ENCODE measurements at places on chromosomes 1 and 21.

- no peak for DNase-seq
These were observed 27.8 kb downstream of the RALGPS2 start for GRCh38 chr1:178752891-178753290.

GRCh38 chr1:31345635-31346034 is 27.2 kb downstream of the FABP3 start:
- no peak for DNase-seq

DNA sequence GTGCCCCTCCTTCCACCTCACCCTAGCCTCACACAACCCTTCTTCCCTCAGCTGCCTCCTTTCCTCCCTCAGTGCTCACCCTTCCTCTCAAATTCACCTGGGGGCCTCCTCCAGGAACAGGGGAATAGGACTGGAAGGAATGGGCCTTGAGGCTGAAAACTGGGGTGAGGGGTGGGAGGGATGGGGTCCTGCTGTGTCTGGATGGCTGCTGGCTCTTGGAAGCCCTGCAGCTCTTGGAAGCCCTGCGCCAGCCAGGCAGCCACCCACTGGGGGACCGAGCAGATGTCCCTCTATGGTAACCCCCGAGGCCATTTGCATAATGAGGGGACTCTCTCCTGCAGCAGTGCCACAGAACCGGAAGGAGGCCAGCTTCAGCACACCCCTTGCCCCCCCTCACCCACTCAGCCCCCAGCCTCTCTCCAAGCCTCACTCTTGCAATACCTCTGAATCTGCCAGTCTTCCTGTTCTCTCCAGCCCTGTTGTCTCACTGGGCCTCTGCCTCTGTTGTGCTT is 85.2 kb downstream of the KIRREL1 start:
- DNase-seq: no peak

DNA sequence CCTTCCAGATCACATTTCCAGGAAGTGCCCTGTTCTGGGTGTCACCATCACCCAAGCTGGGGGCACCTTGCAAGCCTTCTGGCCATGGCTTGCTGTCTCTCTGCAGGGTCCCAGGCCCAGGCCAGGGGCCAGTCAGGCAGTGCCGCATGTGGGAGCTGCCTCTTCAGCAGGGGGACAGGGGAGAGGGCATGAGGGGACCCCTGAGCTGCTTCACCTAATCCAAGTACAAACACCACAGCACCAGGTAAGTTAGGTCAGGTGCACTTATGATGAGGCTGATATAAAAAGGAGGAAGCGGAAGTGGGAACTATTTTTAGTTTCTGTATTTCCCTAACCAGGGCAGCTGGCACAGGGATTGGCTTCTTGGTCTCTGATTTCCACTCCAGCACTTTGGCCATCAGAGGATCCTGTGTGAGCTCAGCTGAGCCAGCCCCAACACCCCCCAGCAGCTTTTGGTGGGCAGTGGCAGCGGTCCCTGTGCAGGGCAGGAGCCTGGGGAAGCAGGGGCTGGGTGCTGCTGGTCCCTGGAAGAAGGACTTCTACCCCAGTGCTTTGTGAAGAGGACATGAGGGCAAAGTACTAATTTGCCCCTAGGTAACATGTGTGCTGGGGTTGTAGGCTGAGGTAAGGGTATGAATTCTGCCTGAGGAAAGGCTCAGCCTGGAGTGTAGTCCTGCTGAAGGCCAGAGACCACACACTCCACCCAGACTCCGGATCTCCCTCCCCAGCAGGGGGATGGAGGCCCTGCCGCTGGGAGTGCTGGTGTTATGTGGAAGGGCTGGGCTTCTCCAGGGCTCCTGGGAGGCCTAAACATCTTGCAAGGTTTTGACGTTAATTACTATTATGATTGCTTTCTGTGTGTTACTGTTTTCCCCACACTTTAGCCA is 3.3 kb upstream of the PCBP3 start:
- DNase-seq: no peak

DNA sequence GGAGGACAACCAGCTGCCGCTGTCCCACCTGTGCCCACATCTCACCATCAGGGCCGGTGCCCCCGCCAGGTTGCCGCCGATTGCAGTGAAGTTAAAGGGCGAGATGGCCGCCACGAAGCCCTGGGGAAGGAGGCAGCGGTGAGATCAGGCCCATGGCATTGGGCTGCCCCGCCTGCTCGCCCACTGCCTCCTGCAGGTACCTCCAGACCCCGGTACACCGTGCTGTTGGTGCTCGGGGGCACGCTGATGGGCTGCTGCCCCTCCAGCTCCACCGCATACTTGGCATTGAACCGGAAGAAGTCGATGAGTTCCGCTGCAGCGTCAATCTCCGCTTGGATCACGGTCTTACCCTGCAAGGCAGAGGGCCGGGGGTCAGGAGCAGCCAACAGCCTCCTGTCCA is 19.3 kb downstream of the ALDH4A1 start:
- no peak for DNase-seq

DNA sequence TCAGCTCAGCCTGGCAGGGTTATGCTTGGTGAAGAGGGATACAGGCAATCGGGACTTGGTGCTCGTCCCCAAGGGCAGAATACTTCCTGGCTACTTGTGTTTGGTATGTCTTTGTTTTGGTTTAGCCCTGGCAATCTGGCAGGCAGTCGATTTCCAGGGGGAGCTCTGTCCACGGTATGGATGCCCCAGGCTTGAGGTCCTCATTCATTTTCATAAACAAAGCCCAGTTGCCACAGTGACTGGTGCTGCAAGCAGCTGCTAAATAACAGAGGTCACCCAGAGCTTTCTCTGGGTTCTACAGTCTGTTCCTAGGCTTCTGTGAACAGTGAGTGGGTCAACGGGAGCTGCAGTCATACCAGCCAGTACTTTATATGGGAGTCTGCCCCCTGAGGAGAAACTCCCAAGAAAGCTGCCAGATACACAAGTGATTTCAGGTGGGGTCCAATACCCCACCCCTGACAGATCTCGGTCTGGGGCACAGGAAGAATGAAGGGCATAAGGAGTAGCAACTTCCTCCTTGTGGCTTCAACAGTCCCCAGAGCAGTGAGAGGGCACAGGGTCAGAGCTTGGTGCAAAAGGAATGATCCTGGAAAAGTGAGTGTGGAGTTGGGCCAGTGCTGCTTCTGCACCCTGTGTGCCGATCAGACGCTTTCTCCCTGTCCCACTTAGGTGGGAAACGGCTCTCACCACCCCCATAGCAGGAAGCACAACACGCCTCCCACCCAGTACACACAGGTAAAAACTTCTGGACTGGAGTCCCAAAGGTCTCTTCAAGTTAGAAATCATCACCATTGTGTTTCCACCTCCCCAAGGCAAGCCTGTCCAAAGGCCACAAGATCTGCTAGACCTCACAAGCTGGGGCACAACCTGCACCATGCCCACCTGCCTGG is 55.5 kb downstream of the TGFBR3 start:
- DNase-seq: no peak

DNA sequence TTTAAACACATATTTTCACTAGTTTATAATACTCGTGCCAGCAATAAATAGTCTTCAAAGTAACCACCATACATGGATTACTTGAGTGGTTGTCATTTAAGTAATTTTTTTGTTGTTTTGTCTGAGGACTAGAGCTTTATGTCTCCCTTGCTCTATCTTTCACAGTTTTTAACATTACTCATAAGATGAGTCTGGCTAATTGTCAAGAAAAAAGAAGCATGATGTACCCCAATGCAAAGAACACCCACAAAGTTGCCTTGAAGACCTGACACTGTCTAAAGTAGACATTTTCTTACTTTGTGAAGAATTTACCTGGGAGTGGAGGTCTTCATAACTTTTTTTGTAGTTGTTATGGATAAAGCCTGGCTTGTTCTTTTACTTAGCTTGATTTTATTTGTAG is 210.4 kb upstream of the BRINP3 start:
- DNase-seq: no peak

DNA sequence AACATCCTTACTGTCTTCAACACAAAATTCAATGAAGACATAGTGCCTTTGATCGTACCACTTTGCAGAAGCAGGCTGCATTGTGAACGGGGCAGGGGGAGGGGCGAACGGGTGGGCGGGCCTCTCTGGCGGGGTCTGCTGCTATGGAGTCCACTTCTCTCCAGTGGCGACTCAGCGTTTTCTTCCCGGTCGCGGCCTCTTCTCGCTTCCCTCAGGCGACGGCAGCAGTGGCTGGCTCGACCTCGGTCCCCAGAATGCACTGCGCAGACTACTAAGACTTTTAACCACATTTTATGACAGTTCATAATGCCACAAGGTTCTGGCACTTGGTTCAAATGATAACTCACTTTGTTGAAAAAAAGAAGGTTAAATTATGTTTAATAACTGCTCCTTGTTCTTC is 21.2 kb downstream of the GBP2 start:
- no peak for DNase-seq

- no peak for DNase-seq
These were observed 37.5 kb upstream of the KCTD3 start for GRCh38 chr1:215529571-215529970.

- DNase-seq: no peak
These were observed 3.7 kb downstream of the PLPPR4 start for GRCh38 chr1:99268021-99268420.

GRCh38 chr1:58929671-58930325 is 146.0 kb upstream of the JUN start:
- DNase-seq: no peak

DNA sequence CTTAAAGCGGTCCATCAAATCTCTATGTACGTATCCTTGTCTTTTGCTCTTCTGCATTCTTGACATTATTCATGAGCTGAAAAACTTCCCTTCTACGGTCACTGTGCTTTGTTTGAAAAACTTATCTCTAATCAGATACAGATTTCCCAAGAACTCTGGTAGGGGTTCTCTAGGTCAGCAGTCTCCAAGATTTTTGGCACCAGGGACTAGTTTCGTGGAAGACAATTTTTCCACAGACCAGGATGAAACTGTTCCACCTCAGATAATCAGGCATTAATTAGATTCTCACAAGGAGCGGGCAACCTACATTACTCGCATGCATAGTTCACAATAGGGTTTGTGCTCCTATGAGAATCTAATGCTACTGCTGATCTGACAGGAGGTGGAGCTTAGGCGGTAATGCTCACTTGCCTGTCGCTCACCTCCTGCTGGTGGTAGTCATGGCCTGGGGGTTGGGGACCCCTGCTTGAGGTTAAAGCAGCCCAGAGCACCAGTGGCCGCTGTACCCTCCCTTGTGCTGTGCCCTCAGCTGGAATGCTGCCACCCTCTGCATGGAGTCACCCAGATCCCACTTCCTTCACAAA is 30.8 kb downstream of the AK2 start:
- no peak for DNase-seq

GRCh38 chr1:242011894-242012660 is 13.2 kb upstream of the MAP1LC3C start:
- no peak for DNase-seq

- no peak for DNase-seq
These were observed 100.6 kb downstream of the KCND3 start for GRCh38 chr1:111888740-111889376.

GRCh38 chr1:116345843-116346242 is 27.2 kb upstream of the ATP1A1 start:
- DNase-seq: peak; percentile 62

- DNase-seq: no peak
These were observed 908 bp downstream of the DDI2 start for GRCh38 chr1:15618077-15618654.

- peak; percentile 77 for DNase-seq
These were observed 20.7 kb upstream of the MAPKAPK2 start for GRCh38 chr1:206663832-206664652.

DNA sequence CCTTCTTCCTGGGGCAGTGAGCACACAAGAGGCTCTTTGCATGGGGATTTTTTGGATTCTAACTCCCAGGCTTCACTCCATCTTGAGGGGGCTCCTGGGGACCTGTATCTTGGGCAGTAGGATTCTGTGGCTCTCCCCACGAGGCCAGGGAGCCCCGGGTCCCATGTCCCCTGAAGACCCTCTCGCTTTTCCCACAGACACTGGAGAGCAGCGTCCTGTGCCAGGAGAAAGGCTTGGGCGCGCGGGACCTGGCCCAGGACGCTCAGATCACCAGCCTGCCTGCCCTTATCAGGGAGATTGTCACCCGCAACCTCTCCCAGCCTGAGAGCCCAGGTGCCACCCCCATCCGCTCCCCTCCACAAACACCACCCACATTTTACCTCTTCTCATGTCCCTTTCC is 735 bp downstream of the CROCC start:
- no peak for DNase-seq

GRCh38 chr1:3173381-3173980 is 104.5 kb downstream of the PRDM16 start:
- DNase-seq: no peak

DNA sequence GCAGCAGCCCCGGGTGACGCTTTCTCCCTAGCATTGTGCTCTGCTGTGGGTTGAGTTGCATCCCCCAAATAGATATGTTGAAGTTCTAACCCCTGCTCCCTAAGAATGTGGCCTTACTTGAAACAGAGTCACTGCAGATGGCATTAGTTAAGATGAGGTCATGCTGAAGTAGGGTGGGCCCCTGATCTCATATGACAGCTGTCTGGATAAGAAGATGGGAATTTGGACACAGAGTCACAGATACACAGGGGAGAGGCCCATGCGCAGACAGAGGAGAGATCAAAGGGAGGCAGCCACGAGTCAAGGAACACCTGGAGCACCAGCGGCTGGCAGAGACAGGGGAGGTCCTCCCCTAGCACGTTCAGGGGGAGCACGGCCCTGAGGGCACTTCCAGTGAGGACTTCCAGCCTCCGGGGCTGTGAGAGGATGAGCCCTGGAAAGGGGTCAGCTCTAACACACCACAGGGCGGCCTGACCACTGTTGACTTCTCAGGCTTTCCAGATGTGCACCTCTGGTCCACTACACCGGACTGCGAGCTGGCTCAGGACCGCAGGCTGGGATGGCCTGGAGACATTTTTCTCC is 46.4 kb downstream of the ABCG1 start:
- DNase-seq: no peak

- no peak for DNase-seq
These were observed 11.2 kb downstream of the CREG1 start for GRCh38 chr1:167542109-167543032.

DNA sequence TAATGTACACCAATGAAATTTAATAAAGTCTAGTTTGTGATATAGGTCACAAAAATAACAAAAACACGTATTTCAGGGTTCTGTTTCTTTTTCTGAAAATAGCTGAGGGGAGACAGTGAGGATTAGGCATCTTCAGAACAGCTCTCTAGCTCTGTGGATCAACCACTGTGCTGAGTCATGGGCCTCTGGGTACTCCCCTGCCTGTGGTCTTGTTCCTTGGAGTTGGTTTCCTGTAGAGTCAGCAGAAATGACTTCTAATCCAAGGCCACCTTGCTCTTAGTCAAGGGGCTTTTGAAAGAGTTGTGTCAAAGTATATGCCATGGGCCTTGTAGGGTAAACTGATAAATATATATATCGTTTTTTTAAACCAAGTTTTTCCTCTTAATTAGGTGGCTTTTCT is 141.8 kb upstream of the ZRANB2 start:
- DNase-seq: no peak

- DNase-seq: no peak
These were observed at the start of gene MAP3K21 for GRCh38 chr1:233327651-233328141. Gene MAP3K21, plus strand, starts transcription at chr1:233327724. Its CDS starts 305 bp downstream, at chr1:233328029.

DNA sequence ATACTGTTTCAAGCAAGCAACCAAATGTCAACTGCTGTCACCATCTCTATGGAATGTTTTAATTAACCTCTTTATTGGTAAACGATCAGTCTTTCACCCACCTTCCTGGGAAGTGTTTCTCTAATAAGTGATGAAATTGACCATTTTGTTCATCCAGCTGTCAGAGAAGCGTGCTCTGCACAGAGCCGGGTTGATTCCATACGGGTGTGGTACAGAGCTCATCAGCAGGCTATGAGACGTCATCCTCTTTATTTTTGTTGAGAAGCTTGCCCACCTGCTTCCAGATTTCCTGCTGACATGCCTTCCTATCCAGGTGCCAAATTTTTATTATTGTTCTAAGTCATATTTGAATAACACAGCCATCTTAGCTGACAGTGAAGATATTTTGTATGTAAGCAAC is 482.5 kb downstream of the RWDD3 start:
- no peak for DNase-seq

All from NCI-H1694 (cell line).